ENCODE measurements at places on chromosomes 16 and 17.

DNA sequence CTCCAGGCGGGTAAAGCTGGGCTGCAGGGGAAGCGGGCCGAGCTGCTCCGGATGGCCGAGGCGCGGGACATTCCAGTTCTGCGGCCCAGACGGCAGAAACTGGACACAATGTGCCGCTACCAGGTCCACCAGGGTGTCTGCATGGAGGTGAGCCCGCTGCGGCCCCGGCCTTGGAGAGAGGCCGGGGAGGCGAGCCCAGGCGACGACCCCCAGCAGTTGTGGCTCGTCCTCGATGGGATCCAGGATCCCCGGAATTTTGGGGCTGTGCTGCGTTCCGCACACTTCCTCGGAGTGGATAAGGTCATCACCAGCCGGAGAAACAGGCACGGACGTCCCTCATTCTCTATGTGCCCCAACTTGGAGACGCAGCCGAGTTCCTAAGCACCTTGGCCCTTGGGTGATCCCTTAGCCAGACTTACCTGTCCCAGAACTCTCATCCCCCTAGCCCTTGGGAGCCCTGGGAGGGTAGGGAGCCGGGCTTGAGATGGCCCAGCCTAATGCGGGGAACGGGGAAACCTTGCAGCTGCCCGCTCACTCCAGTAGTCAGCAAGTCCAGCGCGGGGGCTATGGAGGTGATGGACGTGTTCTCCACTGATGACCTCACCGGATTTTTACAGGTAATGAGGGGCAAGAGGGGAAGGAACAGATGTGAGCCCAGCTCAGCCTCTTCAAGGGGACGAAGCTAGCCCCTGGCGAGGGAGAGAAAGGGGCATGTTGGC is 806 bp downstream of the MRM1 start:
- no peak for DNase-seq

DNA sequence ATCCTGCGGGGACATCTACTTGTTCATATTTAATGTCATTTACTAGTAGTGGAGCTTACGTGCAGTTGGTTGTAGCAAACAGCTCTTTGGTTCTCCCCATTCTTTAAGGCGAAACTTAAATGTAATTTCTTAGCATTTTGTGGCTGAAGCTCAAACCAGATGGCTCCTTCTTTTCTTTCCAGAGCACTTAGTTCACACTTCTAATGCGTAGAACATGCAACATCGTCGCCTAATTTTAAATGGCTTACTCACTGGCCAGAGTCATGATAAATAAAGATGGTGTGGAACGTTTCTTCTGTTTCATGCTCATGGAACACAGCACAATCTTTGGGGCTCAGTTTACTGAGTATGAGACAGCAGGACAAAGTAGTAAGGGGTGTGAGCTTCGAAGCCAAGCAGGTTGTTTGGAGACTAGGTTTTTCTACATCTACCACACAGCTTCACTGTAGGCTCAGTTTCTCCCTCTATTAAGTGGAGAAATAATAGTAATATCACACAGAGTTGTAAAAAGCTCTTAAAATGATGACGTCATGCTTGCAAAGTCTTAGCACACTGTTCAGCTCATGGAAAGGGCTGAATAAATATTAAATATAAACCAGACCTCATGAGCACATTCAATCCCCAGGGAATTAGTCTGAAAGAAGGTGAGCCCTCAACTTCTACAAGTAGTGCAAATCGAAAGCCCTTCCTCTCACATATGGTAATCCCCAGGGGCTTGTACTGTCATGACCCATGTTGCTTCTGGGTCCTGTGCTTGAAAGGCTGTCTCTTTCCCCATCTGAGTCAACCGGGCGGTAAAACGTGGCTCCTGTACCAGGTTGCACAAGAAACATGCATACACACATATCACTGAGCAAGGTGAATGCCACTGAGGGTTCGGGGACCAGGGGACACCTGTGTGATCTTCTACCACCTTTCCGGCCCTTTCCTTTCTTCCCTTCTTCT is 384.3 kb downstream of the CDH13 start:
- no peak for DNase-seq

DNA sequence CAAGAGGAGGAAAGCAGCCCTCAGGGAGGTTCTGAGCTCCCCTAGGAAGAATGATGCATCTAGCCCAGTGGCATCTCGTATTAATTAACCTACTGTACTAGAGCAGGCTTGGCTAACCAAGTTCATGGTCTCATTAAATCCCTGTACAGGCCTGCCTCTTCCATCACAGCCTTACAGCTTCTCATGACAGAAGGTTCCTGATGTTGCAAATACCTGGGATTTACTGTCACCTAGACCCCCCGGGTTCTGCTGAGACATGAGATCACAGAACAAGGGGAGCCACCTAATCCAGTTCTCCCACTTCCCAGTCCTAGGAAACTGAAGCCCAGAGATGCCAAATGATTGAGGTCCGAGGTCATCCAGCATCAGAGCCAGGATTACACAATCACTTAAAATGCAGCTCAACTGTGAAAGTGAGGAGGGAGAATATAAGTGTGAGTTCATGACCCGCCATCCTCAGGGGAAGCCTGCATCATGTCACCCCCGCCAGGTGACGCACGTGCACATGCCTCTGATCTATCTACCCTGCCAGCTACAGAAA is 23.9 kb downstream of the ACLY start:
- no peak for DNase-seq

DNA sequence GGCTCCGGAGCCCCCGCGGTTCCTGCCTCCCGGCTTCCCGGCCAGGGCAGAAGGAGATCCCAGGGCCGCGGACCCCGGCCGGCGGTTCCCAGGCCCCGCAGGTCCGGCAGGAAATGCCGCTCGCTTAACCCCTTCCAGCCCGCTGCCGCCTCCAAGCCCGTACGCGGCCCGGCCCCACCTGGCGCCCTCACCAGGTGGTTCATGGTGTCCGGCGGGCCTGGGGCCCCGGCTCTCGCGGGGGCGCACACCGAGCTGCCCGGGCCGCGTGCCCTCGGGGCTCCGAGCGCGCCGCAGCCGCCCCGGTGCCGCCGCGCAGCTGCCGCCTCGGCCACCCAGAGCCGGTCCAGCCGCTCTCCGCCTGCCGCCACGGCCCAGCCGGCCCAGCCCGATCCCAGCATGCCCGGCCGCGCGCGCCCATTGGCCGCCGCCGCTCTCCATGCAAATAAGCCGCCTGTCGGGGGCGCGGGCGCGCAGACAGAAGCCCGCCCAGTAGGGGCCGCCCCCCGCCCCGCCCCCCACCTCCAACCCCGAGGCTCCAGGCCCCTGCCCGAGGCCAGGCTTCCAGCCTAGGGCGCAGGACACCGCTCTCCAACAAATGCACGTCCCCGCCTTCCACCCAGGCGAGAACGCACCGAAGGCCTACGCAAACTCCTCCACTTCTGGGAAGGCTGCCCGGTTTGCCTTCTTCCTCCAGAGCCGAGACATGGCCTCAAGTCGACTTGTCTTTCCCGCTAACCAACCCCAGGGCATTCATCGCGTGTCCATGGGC is at the start of gene BCAR1:
Gene BCAR1, minus strand, starts transcription at position 345 of the 769 bp plus-strand sequence. Its CDS starts 142 bp downstream, at position 203.
- no peak for DNase-seq

DNA sequence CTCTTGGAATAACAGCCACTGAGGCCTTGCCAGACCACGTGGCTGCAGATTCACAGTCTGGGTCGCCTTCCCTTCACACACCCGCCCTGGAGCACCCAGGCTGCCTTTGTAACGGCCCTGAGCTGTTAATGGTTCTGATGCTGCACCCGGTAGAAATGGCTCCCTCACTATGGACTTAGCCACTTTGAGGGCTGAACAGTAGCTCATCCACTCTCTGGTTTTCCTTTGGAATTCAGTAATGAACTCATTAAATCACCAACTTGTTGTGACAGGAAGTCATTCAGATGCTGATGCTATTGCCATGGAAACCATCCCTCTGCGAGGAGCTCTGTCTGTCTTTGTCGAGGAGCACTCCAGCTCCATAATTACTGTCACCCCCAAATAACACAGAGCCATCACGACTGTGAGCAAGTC is 59.2 kb downstream of the CDK5R1 start:
- DNase-seq: no peak

DNA sequence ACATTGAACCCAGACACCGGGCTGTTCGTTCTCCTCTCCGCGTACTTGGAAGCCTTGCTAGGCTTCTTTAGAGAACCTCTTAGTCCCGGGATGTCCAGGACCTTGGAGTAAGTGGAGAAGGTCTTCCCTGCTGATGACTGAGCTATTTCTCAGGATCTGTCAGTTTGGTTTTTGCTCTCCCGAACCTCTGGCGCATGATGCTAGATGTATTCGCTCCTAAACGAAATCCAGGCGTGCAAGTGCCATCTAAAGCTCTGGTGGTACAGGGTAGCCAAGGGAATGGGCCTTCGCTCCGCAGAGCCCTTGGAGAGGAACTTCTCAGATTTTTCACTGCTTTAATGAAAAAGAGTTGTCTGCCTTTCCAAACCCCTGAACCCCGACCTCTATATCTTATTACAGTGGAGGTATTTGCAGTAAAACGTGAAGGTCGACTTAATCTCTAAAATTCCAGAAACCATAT is 547 bp downstream of the VMP1 start:
- no peak for DNase-seq

GRCh38 chr17:27315322-27315721 is 21.4 kb downstream of the WSB1 start:
- no peak for DNase-seq

DNA sequence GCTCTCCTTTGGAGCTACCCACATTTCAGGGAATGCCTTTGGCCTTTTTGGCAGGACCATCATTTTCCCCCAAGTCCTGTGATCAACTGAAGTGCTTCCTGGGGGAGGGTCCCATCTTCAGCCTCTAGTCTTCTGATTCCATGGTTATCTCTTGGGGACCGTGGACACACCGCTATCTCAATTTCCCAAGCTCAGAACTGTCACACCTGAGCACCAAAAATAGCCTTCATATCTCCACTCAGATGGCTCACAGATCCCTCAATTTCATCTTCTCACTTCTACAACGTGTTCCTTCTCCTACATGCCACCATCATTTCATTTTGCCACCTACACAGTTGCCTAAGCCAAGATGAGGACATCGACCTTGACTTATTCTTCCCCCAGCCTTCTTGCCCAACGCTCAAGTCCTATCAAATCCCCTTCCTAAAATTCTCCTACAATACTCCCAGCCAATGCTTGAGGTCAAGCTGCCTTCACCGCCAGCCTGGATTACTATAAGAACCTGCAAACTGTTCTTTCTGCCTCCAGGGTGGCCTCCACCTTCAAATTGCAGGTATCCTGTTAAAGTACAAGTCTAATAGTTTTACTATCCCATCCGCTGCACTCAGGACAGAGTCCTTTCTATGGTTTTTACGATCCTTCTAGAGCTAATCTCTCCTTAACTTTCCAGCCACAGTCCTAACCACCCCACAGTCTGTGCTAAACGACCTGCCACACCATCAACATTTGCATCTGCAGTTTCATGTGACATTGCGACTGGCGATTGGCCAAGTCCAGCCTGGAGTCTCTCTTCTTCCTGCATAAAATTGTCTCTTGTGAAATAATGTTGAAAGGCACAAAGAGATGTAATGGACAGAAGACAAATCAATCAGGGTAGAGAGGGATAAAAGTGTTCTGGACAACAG is 6.2 kb downstream of the ATP6V0D1 start:
- DNase-seq: no peak

GRCh38 chr17:11363565-11364117 is 122.6 kb downstream of the SHISA6 start:
- no peak for DNase-seq

- no peak for DNase-seq
Observed at GRCh38 chr17:78450696-78451345, 72.4 kb downstream of the PGS1 start.

- no peak for DNase-seq
Observed at GRCh38 chr17:74833501-74834377, 25.9 kb downstream of the GRIN2C start.

- no peak for DNase-seq
Observed at GRCh38 chr16:65574326-65574966, 452.6 kb upstream of the CDH11 start.

GRCh38 chr17:64343071-64343774 is 47.4 kb downstream of the PECAM1 start:
- DNase-seq: no peak

GRCh38 chr17:65727246-65727645 is 165.8 kb upstream of the AXIN2 start:
- no peak for DNase-seq

- peak; percentile 51 for DNase-seq
Observed at GRCh38 chr16:4064950-4065352, 51.3 kb downstream of the ADCY9 start.

GRCh38 chr17:61996916-61997605 is 68.0 kb downstream of the MED13 start:
- DNase-seq: no peak

DNA sequence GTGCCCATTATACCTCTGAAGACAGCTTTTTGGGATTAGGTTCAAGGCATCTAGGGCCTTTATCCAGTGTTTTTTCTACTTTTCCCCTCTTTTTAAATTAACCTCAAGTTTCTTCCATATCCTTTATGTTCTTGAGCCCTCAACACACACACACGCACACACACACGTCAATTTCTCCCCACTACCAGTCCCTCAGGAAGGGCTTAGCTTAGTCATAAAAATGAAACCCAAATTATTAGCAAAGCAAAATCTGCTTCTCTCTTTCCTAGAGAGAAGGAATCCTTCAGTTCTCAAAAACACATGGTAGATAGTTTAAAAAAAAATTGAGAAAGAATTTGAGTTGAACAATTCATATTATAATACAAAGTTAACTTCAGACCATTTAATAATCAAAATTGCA is 401.1 kb downstream of the XYLT1 start:
- DNase-seq: no peak

GRCh38 chr16:8184854-8185253 is 405.5 kb downstream of the TMEM114 start:
- no peak for DNase-seq

- no peak for DNase-seq
Observed at GRCh38 chr16:2848933-2849725, 8.8 kb downstream of the PRSS22 start.

GRCh38 chr16:88883117-88883895 is 16.8 kb upstream of the PABPN1L start:
- DNase-seq: no peak

DNA sequence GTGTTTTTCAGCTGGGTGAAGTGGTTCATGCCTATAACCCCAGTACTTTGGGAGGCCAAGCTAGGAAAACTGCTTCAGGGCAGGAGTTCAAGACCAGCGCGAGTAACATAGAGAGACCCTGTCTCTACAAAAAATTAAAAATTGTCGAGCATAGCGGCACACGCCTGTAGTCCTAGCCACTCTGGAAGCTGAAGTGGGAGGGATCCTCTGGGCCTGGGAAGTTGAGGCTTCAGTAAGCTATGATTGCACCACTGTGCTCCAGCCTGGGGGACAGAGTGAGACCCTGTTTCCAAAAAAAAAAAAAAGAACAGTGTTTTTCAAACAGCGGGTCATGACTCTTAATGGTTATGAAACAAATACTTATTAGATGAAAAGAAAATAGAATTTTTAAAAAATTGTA is 2.3 kb upstream of the CYTH1 start:
- no peak for DNase-seq

GRCh38 chr17:2892305-2892971 is 96.2 kb downstream of the RAP1GAP2 start:
- no peak for DNase-seq

GRCh38 chr16:66228792-66229191 is 137.7 kb upstream of the CDH5 start:
- no peak for DNase-seq

GRCh38 chr16:57630407-57630797 is 2.0 kb downstream of the ADGRG1 start:
- no peak for DNase-seq

GRCh38 chr17:80221351-80222105 is 1.3 kb downstream of the SLC26A11 start:
- no peak for DNase-seq

- DNase-seq: no peak
Observed at GRCh38 chr17:74641224-74641957, 17.9 kb upstream of the CD300E start.

- DNase-seq: no peak
Observed at GRCh38 chr17:63573634-63574033, 23.4 kb downstream of the DCAF7 start.

Data from CD8-positive, alpha-beta memory T cell (primary cell).